ENCODE measurements at places on chromosomes 13 and 19.

DNA sequence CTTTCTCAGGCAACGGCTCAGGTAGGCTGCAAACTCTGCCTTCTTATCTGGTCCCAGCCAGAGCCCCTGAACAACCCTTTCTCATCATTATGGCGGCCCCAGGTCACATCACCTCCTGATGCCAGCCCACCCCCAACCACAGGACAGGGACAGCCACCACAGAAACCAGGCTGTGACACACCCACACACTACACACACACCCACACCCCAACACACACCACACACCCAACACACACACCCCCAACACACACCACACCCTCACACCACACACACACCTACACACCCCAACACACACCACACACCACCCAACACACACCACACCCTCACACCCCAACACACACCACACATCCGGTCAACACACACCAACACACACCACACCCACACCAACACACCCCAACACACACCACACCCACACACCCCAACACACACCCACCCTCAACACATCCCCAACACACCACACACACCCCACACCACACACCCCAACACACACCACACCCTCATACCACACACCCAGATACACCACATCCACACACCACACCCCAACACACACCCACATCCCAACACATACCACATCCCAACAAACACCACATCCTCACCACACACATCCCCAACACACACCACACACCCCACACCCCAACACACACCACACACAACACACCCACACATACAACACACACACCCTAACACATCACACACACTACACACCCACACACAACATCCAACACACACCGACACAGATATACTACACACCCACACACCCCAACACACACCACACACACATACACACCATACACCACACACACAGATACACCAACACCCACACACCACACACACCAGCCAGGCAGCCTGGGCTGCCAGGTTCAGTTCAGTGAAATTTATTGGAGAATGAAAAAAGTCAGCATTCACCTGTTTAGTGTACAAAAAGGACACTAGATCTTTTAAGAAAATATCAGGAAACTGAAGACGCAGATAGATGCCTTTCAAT is 4.2 kb upstream of the ISYNA1 start:
- no peak for DNase-seq

DNA sequence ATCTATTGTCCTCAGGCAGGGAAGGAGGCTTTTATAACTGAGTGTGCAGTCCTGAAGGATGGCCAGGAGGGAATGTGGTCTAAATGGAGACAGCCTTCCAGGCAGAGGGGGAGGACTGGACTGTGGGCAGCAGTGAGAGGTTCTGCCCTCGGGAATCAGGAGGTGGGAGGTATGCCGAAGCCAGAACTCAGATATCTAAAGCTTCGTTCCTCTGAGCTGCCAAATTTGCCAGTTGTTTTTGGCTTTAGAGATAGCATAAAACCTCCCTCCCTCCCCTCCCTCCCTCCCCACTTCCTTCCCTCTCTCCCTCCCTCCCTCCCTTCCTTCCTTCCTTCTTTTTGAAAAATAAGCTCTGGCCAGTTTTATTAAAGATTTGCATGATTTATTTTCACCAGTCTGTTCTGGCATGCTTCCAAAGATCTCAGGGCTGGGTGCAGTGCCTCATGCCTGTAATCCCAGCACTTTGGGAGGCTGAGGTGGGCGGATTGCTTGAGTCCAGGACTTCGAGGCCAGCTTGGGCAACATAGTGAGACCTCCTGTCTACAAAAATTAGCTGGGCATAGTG is 2.4 kb downstream of the MEDAG start:
- DNase-seq = peak; percentile 62

GRCh38 chr13:112205990-112206389 is 139.0 kb downstream of the SOX1 start:
- DNase-seq = no peak

GRCh38 chr19:11205939-11206570 is 8.7 kb upstream of the KANK2 start:
- DNase-seq = no peak

- DNase-seq = no peak
Measured at GRCh38 chr19:8308891-8309291, 733 bp upstream of the CD320 start.

GRCh38 chr13:109778102-109778542 is 8.3 kb downstream of the IRS2 start:
- DNase-seq = no peak

DNA sequence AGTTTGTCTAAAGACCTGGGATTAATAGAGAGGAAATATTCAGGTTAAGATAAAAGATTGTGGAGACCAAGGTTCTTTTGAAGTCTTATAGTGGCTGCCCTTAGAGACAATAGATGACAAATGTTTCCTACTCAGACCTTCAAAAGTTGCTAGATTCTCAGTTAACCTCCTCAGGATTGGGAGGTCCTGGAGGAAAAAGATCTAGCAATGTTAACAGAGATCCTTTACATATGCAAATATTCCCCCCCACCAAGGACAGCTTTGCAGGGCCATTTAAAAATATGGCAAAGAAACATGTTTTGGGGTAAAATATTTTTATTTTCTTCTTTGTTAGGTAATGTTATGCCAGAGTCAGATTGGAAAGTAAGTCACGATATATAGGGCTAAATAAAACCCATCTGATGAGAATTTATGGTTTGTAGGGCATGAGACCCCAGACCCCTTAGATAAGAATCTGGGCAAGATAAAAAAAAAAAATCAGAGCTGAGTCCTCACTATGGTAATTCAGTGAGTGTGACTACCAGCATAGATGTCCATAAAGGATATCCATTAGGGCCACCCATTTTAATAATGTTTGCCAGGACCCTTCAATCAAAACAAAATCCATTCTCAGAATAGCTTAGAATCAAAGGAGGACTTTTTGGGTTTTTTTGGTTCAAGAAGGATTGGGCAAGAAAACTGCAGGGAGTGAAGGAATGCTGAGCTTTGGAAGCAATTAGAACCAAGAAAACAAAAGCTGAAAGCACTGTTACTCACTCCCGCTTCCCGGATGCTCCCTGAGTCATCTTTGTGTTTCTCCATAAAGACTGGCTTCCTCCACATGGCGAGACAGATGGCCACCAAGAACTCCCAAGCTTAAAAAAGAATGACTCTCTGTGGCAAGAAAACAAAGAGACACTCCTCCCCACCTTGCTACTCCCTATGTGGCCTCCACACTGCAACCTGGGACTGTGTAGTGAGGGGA is 28.2 kb downstream of the VSTM1 start:
- DNase-seq = no peak

GRCh38 chr13:49302817-49303216 is 55.1 kb downstream of the CDADC1 start:
- DNase-seq = no peak

DNA sequence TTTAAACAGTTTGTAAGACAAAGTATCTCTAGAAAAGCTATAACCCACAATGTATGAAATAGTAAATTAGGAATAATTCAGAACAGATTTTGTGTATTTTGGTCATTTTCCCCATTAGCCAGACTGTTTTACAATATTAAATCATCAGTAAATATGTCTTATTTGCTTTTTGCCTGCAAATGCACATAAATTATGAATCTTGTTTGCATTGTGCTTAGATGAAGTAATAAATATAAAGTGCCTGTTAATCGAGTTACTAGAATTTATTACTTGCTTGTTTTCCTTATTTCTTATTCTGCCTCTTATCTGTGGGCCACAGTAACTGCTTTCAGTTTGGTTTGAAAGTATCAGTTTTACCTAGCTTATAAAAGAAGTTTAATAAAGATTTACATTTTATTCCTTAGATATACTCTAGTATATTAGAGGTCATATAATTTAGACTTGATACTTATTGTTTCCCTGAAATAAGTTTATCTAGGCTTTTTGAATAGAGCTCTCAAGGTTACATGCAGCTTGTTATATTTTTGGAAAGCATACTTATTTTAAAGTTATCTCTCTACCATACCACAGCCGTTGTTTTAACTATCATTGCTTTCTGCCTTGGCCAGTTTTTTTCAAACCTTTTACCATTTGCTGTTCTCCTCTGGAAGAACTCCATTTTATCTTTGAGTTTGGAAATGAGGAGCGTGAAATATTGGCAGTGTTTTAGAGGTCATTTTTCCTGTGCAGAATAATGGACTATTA is 238.0 kb downstream of the NBEA start:
- DNase-seq = no peak

DNA sequence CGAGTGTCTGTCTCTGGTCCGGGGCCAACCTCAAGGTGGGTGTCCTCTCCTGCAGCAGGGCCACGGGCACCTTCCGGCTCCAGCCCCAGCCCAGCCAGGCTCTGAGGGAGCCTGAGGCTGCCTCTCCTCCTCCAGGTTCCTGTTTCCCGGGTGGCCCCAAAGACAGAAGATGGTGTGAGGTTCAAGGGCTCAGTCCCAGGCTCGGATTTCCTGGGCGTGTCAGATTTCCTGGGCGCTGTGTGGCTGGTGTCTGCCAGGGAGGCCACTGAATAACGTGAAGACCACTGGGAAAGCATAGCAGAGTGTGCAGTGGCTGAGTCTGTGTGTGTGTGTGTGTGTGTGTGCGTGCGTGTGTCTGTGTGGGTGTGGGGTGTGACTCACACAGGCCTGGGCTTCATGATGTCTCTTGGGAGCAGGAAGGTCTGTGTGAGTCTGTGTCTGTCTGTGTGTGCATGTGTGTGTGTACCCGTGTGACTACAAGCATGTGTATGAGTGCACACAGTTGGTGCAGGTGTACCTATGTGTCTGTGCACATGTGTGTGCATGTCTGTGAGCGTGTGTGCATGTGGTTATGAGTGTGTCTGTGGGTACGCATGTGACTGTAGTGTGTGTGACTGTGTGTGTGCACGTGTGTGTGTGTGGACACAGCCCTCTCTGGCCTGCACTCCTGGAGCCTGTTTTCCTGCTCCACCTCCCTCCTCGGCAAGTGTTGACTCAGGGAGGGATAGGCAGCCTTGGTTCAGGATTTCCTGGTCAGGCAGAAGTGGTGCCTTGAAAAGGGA is 28.3 kb downstream of the CEBPA start:
- DNase-seq = no peak

GRCh38 chr19:27652796-27653195 is 1560.2 kb downstream of the UQCRFS1 start:
- no peak for DNase-seq

DNA sequence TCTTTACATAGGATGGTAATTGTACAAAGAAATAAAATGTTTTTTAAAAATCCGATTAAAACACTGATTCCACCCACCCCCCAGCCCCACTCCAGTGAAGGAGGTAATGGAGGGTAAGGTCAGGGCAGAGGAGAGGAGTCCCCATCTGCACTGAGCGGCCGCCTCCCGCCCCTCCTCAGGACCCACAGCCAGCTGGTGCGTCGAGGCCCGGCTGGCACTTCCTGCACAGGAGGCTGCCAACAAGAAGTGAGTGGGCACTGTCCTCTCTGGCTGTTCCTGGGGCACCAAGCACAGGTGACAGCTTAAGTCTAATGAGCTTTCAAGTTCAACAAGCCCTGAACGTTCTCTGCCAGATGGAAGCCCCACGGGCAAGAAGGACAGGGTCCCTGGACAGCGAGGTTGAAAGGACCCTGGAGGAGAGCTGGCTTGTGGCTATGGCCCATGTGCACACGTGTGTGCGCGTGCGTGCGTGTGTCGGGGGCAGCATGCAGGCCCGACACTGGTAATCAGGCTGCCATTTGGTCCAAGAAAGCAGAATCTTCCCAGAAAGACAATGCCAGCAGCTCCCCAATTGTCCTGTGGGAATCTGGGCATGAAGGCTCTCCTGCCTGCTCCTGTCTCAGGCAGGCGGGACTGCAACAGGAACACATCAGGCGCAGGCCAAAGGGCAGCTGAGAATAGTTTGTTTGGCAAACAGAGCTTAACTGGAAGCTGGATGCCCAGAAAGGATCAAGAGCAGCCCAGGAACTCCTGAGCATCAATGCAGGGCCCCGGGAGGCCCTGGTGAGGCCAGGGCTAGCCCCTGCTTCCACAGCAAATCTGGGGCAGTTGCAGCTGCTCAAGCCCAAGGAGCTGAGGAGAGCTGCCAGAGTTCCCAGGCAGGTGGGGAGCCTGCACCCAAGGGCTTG is 15.1 kb upstream of the EPHX3 start:
- no peak for DNase-seq

- no peak for DNase-seq
Measured at GRCh38 chr19:9353011-9353410, 9.8 kb upstream of the ZNF177 start.

DNA sequence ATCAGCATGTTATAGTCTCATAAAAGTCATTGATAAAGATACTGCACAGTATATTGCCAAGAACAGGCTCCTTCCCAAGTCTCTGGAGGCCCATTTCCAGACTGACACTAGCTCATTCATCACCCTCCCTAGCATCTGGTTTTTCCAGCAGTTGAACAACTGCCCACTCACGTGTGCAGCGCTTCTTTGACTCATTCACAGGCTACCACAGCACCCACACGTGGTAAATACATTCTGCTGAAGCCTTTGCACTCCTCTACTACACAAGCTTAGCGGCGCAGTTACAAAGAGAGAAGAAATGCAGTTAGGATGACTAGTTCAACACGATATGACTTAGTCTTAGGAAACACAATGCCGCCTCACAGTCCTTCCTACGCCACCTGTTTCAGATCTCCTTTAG is 87.7 kb downstream of the DOCK9 start:
- no peak for DNase-seq

DNA sequence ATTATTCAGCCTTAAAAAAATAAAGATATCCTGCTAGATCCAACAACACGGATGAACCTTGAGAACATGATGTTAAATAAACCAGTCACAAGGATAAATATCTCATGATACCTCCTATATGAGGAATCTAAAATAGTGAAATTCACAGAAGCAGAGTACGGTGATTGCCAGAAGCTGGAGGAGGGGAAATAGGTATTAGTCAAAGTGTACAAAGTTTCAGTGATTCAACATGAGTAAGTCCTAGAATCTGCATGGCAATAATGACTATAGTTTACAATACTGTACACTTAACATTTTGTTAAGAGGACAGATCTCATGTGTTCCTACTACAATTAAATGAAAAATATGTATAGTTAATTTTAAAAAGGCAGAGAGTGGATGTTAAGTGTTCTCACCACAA is 206.6 kb upstream of the SLC10A2 start:
- DNase-seq = no peak

- no peak for DNase-seq
Measured at GRCh38 chr19:30036154-30037129, 94.4 kb downstream of the URI1 start.

- no peak for DNase-seq
Measured at GRCh38 chr13:22936228-22936627, 244.6 kb upstream of the SGCG start.

DNA sequence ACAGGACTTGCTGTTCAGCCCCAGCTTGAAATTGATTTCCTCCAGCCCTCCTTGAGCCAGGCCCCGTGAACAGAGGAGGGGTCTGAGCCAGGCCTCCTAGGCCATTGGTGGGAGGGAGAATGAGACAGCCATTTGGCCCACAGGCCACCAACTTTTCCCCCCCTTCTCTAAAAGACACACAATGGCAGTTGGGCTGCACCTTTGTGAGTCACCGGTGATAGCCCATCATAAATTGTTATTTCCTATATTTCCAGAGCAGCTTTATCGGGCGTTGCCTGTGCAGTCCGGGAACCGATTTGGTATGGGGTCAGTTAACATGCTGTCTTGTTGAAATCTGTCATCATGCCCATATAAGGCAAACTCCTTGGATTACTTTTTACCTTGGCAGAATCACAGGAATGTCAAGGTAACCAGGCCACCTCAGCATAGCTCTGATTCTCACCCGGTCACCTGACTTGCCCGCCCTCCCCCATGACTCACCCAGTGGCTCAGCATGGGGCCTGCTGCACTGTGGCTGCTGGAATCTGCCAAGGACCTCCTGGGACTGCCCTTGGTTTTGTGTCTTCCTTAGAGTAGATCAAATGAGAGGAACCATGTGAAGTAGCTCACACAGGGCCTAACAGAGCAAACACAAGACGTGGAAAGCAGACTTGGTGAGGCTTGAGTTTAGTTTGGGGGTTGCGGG is 36.1 kb downstream of the ACTN4 start:
- no peak for DNase-seq

- no peak for DNase-seq
Measured at GRCh38 chr19:32191921-32192320, 153.5 kb upstream of the ZNF507 start.

All from SK-N-MC (cell line).